ENCODE measurements at places on chromosomes 11 and 22. TPM values are rescaled to one million over a fixed set of nuclear protein-coding genes. Genes with fewer than 3 reads are reported as not detected.
A peak's percentile ranks its signal among the peaks of the same experiment; 100 is the strongest.

GRCh38 chr11:1373536-1374214, 16.1 kb upstream of the BRSK2 start:
- H3K4me3 ChIP-seq = no peak overlapping the region
- H3K4me1 ChIP-seq = no peaks in the 10 kb centered on the region
- DNase-seq = no peak
- H3K27ac ChIP-seq = no peak overlapping the region
- peaks cover 1% of the 10 kb centered on the region for H3K27me3 ChIP-seq

DNA sequence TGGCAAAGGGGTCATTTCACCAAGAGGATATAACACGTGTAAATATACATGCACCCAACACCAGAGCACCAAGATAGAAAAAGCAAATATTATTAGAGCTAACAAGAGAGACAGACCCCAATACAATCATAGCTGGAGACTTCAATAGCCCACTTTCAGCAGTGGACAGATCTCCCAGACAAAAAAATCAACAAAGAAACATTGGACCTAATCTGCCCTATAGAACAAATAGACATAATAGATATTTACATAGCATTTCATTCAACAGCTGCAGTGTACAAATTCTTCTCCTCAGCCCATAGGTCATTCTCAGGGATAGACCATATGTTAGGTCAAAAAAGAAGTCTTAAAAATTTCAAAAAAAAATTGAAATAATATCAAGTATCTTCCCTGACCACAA, 312.8 kb downstream of the TTC28 start:
- H3K27me3 ChIP-seq = peaks cover 11% of the 10 kb centered on the region
- peaks cover 19% of the 10 kb centered on the region for H3K4me1 ChIP-seq
- no peak overlapping the region for H3K4me3 ChIP-seq

GRCh38 chr22:50188356-50188755, 2.6 kb downstream of the TRABD start:
- H3K27me3 ChIP-seq = no peaks in the 10 kb centered on the region
- peak overlapping the region; percentile 95 for H3K27ac ChIP-seq
- DNase-seq = no peak
- H3K4me1 ChIP-seq = peaks cover 59% of the 10 kb centered on the region

SCN3B gene
- 0.03 TPM for total RNA-seq

GRCh38 chr11:65474864-65475263, 24.0 kb upstream of the MALAT1 start:
- H3K36me3 ChIP-seq = peaks cover 10% of the 10 kb centered on the region
- no peak for DNase-seq
- peak overlapping the region; percentile 58 for H3K27ac ChIP-seq
- H3K4me1 ChIP-seq = peaks cover 39% of the 10 kb centered on the region
- no peaks in the 10 kb centered on the region for H3K27me3 ChIP-seq

OR2AG2 gene
- not detected for total RNA-seq

DNA sequence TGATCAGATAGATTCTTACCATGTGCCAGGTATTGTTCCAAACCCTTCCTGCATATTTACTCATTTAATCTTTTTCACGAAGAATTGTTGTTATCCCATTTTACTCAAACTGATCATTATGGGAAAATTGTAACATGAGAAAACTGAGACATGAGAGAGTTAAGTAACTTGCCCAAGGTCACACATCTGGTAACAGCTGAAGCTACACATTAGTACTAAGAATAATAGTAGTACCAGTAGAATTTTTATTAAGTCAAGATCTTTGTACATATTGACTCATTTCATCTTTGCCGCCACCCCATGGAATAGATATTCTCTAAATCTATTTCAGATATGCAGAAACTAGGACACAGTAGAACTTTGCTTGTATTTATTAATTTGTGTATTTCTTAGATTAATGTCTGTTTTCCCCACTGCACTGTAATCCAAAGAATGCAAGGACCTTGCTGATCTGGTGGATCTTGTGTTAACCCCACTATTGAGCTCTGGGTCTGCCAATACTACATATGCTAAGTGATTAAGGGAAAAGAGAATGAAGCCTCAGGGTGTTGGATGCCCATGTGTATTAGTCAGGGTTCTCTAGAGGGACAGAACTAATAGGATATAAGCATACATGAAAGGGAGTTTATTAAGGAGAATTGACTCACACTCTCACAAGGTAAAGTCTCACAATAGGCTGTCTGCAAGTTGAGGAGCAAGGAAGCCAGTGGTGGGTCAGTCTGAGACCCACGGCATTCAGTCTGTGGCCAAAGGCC, 72.8 kb downstream of the PARVA start:
- H3K27ac ChIP-seq = no peak overlapping the region
- no peaks in the 10 kb centered on the region for H3K4me1 ChIP-seq
- H3K27me3 ChIP-seq = peaks cover 2% of the 10 kb centered on the region
- no peak overlapping the region for H3K4me3 ChIP-seq

FOLR2 gene
- total RNA-seq = not detected

PNPLA5 gene
- not detected for total RNA-seq

CPT1B gene
- 60.9 TPM for total RNA-seq

GRCh38 chr11:96052921-96053651, 129.2 kb upstream of the MTMR2 start:
- H3K27ac ChIP-seq = no peak overlapping the region
- H3K4me1 ChIP-seq = peaks cover 39% of the 10 kb centered on the region
- H3K36me3 ChIP-seq = peaks cover 19% of the 10 kb centered on the region
- DNase-seq = no peak
- no peak overlapping the region for H3K4me3 ChIP-seq

CFAP68 gene
- 19.0 TPM for total RNA-seq

PRR14L gene
- total RNA-seq = 56.3 TPM

DNA sequence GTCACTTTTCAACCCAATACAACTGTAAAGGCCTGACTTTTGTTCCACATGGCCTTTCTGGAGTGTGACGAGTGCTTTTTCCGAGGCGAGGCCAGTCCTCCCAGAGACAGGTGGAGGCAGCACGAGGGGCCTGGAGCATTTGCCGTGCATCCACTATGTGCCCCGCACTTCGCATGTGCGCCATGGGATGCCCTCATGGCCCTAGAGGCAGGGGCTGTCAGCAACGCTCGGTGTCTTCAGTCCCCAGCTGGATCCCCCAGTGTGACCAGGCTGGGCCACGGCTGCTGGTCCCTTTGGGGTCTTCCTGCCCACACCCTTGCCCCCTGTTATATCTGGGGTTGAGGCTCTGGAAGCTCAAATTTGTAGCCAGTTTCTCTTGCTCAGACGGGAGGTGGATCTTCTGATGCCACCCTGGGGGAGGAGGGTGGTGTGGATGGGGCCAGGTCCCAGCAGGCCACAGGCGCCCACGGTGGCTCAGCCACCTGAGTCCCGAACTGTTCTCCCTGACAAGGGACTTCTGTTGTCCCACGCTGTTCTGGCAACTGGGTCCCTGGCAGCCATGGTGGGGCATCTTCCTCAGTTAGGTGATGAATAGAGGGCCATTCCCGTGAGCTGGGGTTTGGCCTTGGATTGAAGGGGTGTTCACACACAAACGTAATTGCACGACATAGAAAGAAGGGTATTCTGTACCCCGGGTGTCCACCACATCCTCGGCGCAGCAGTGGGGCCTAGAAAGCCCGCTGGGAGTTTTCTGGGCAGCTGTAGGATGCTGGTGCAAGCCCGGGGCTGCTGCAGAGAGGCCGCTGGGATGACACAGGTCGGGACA, 100.9 kb downstream of the CTTN start:
- no peaks in the 10 kb centered on the region for H3K27me3 ChIP-seq
- no peaks in the 10 kb centered on the region for H3K4me1 ChIP-seq
- H3K27ac ChIP-seq = no peak overlapping the region
- H3K36me3 ChIP-seq = no peaks in the 10 kb centered on the region

OR10G8 gene
- not detected for total RNA-seq

HOATZ gene
- not detected for total RNA-seq

PANX2 gene
- 0.88 TPM for total RNA-seq

DNA sequence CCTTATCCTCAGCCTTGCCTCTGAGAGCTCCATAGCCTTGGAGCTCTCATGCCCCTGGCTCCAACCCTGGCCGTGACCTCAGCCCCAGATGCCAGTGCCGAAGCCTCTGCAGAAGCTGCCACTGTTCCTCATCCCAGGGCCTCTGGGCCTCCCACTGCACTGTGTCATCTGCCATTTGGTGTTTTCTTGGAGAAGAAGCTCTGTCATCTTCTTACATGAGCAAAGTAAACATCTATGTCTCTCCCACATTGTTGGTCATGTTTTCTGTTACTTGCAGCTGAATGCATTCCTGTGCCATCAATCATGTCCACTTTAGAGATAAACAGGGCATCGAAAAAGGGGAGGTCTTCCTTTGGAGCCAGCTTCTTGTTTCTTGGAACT, 45.0 kb upstream of the FTH1 start:
- no peak for DNase-seq
- H3K27me3 ChIP-seq = no peaks in the 10 kb centered on the region
- H3K4me1 ChIP-seq = peaks cover 6% of the 10 kb centered on the region
- no peaks in the 10 kb centered on the region for H3K36me3 ChIP-seq
- no peak overlapping the region for H3K4me3 ChIP-seq

DNA sequence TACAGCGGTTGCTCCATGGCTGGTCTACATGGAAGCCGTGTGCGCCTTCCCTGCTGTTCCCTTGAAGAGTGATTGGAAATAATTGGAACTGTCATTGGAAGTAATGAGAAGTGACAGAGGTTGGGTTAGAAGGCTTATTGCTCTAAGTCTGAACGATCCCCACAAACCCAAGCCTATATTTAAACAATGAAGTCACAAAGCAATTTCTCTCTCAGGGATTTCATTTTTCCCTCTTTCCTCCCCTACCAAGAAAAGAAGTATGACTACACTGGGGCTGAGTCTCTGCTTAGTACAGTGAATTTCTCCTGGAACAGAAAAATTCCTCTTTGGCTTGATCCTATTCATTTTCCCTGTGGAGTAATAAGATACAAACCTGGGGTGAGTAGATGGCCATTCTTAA, 7.8 kb downstream of the CLMP start:
- H3K27ac ChIP-seq = no peak overlapping the region
- no peak overlapping the region for H3K4me3 ChIP-seq
- H3K4me1 ChIP-seq = peaks cover 13% of the 10 kb centered on the region
- DNase-seq = no peak
- no peaks in the 10 kb centered on the region for H3K36me3 ChIP-seq
- H3K27me3 ChIP-seq = peaks cover 68% of the 10 kb centered on the region

- H3K4me3 ChIP-seq = no peak overlapping the region
- no peaks in the 10 kb centered on the region for H3K27me3 ChIP-seq
- no peak overlapping the region for H3K27ac ChIP-seq
- no peak for DNase-seq
- H3K4me1 ChIP-seq = no peaks in the 10 kb centered on the region
These were observed 288.4 kb upstream of the CCDC90B start for GRCh38 chr11:83574519-83574918.

SLC7A4 gene
- not detected for total RNA-seq

GRCh38 chr11:128116885-128117284, 470.5 kb downstream of the ETS1 start:
- no peak overlapping the region for H3K4me3 ChIP-seq
- peaks cover 3% of the 10 kb centered on the region for H3K27me3 ChIP-seq
- no peak for DNase-seq
- peaks cover 5% of the 10 kb centered on the region for H3K36me3 ChIP-seq
- no peak overlapping the region for H3K27ac ChIP-seq
- no peaks in the 10 kb centered on the region for H3K4me1 ChIP-seq

DNA sequence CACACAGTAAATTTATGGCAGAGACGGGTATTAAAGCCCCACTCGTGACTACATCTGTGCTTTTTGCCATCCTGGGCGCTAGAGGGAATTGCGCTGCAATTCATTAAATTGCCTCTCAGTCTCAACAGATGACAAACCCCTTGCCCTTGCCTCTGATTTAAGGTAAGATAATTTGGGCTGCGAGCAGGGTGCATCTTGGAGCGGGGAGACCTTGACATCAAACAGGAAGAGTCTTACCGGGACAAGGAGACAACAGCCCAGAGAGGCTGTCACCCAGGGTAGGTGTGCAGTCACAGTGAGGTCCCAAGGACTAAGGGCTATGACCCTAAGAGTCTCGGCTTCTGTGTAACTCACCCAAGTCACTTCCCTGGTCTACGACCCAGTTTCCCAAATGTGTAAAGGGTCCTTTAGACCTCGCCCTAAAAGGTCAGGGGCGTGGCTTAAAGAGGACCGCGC, 449 bp upstream of the TOM1 start:
- H3K27me3 ChIP-seq = no peaks in the 10 kb centered on the region
- H3K36me3 ChIP-seq = peaks cover 5% of the 10 kb centered on the region
- peak overlapping the region; percentile 92 for H3K4me3 ChIP-seq
- H3K4me1 ChIP-seq = peaks cover 21% of the 10 kb centered on the region
- H3K27ac ChIP-seq = peak overlapping the region; percentile 93

DCHS1 gene
- 0.23 TPM for total RNA-seq

GRCh38 chr11:36929401-36929800, 331.4 kb upstream of the RAG2 start:
- no peak overlapping the region for H3K27ac ChIP-seq
- H3K27me3 ChIP-seq = no peaks in the 10 kb centered on the region
- no peak overlapping the region for H3K4me3 ChIP-seq
- no peak for DNase-seq
- no peaks in the 10 kb centered on the region for H3K4me1 ChIP-seq
- H3K36me3 ChIP-seq = no peaks in the 10 kb centered on the region
